ENCODE measurements at places on chromosomes 2 and 18.

DNA sequence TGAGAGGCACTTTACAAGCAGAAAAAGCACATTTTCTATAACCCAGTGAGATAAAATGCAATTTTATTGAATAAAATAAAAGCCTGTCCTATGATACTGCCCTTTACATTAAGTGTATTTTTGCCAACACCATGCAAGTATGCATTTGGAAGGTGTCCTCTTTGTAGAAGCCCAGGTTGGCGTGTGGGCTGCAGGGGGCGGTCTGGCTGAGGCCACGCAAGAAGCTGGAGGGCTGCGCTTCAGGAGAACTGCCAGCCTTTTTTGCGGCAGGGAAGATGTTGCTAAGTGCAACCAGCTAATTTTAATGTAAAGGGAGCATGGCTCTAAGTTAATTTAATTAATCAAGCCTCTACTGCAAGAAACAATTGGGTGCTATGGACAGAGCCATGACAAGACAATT, 562.8 kb upstream of the SALL3 start:
- H3K4me1 ChIP-seq, result no peaks in the 10 kb centered on the region
- no peaks in the 10 kb centered on the region for H3K27me3 ChIP-seq
- no peaks in the 10 kb centered on the region for H3K36me3 ChIP-seq

- H3K27me3 ChIP-seq, result no peaks in the 10 kb centered on the region
- no peaks in the 10 kb centered on the region for H3K4me1 ChIP-seq
- no peak overlapping the region for H3K27ac ChIP-seq
- no peak for DNase-seq
- no peaks in the 10 kb centered on the region for H3K36me3 ChIP-seq
These were observed 426.9 kb downstream of the CDH2 start for GRCh38 chr18:27750014-27750413.

DNA sequence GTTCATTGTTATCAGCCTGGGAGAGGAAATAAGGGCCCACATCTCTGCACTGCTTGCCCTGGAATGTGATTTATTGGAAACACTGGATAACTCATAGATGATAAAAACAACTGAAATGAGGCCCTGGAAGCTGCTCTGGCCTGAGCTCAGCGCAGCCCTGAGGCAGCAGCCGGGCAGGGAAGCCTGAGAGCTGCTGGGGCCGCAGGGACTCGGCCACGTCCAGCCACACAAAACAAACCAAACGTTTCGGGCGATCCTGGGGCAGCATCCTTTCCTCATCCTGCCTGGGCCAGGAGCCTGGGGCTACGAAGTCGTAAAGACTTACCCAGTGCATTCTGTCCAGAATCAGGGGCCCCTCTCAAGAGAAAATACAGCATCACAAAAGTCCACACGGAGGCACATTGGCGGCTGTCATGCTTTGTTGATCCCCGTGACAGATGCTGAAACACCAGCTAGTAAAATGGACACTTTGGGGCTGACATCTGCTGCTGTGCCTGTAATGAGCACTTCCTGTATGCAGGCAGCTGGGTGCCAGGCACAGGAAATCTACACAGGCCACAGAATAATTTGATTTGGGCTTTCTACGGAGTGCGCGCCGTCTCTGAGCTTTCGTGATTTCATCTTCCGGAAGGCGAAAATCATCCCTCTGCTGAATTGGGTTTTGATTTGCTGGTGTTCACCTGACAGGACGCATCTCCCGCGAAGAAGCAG, 250.6 kb downstream of the EIPR1 start:
- no peak for DNase-seq
- no peak overlapping the region for H3K27ac ChIP-seq
- H3K36me3 ChIP-seq, result no peaks in the 10 kb centered on the region
- no peaks in the 10 kb centered on the region for H3K4me1 ChIP-seq
- H3K4me3 ChIP-seq, result no peak overlapping the region
- H3K27me3 ChIP-seq, result no peaks in the 10 kb centered on the region

DNA sequence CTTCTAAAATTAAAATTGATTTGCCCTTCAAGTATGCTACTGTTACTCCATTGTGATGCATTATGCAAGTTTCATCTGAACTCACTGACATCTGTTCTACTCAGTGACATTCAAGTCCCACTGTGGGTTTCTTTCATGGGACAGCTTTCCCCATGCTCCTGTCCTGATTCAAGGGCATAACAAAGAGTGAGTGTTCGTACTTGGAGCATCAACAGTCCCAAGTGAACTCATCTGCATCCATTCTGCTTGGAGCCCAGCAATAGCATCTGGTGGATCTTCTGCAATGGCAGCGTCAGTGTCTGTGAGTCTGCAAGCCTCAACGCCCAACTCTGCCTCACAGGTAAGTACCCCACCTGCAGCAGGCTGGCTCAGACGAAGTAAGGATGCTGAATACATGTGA, 27.5 kb downstream of the BUB1 start:
- no peaks in the 10 kb centered on the region for H3K27me3 ChIP-seq
- H3K36me3 ChIP-seq, result no peaks in the 10 kb centered on the region
- no peak for DNase-seq
- H3K4me1 ChIP-seq, result no peaks in the 10 kb centered on the region
- no peak overlapping the region for H3K4me3 ChIP-seq

GRCh38 chr2:6683516-6683915, 182.2 kb downstream of the CMPK2 start:
- no peaks in the 10 kb centered on the region for H3K36me3 ChIP-seq
- no peaks in the 10 kb centered on the region for H3K4me1 ChIP-seq
- no peaks in the 10 kb centered on the region for H3K27me3 ChIP-seq
- no peak for DNase-seq

GRCh38 chr18:44835703-44836102, 155.0 kb downstream of the SETBP1 start:
- H3K4me3 ChIP-seq, result no peak overlapping the region
- no peaks in the 10 kb centered on the region for H3K36me3 ChIP-seq
- DNase-seq, result no peak
- H3K27me3 ChIP-seq, result no peaks in the 10 kb centered on the region
- H3K4me1 ChIP-seq, result no peaks in the 10 kb centered on the region

DNA sequence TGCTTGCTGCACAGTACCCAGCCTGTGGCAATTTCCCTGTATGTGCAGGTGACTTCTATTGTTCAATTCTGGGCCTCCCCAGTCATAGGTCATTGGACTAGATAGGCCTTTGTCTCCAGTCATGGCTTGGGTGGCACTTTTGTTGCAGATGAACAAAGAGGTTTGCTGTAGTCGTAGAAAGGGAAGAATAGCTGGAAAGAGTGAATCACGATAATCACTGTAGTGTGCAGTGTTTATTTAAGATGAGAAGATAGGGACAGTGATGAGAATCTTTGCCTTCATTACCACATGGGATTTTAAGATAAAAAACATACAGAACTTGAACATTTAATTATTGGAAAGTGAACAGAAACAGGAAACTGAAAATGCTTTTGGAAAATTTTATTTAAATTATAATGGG, 156.1 kb upstream of the CYRIA start:
- H3K27me3 ChIP-seq, result no peaks in the 10 kb centered on the region
- DNase-seq, result no peak

- no peaks in the 10 kb centered on the region for H3K27me3 ChIP-seq
- peak overlapping the region; percentile 63 for H3K27ac ChIP-seq
- no peaks in the 10 kb centered on the region for H3K4me1 ChIP-seq
These were observed 112.2 kb downstream of the ZNF521 start for GRCh38 chr18:25239581-25240419.

DNA sequence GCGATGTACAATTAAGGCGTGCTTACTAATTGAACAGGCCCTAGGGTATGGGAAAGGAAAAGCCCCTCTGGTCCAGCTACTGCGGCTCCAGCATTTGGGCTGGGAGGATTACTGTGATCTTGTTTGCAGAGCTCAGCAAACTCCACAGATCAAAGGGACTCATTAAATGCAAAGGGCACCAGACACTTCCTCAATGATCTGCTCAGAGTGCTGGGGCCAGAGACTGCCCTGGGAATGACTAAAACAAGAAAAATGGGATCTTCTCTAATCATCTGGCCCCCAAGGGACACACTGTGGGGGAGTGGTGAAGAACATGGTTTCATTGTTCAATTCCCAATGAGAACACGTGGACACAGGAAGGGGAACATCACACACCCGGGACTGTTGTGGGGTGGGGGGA, 85.0 kb downstream of the MARCHF4 start:
- H3K4me1 ChIP-seq, result no peaks in the 10 kb centered on the region
- no peaks in the 10 kb centered on the region for H3K27me3 ChIP-seq
- H3K4me3 ChIP-seq, result no peak overlapping the region
- no peak for DNase-seq

DNA sequence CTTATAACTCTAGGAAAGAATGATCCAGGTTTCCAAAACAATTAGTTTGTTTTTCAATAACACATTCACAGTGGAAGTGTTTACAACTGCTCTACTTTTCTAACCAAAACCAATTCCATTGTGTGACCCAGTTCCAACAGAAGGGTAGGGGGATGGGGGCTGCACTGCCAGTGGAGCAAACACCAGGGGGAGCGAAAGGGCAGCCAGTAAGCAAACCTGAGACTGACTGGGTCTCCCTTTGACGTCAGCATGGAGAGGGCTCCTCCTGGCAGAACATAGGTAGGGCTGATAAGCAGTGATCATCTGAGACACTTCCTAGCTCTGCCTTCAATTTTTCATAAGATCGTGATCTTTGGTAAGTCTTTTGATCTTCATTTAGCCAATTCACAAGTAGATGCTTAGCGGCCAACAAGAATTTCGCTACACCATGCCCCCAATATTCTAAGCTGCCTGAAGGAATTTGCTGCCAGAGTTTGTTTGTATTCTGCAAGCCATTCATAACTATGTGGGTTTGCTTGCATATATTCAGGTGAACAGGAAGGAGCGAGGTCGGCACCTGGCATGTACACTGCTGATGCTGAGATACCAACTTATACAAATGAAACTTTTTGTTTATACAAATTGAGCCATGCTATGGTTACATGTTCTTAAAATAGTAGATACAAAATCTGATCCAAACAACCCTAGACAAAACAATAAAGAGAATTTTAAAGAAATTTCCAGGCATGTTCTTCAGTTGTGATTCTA, 45.9 kb downstream of the ST6GAL2 start:
- H3K36me3 ChIP-seq, result no peaks in the 10 kb centered on the region
- no peak overlapping the region for H3K4me3 ChIP-seq
- no peaks in the 10 kb centered on the region for H3K4me1 ChIP-seq
- no peak overlapping the region for H3K27ac ChIP-seq
- H3K27me3 ChIP-seq, result no peaks in the 10 kb centered on the region
- no peak for DNase-seq

DNA sequence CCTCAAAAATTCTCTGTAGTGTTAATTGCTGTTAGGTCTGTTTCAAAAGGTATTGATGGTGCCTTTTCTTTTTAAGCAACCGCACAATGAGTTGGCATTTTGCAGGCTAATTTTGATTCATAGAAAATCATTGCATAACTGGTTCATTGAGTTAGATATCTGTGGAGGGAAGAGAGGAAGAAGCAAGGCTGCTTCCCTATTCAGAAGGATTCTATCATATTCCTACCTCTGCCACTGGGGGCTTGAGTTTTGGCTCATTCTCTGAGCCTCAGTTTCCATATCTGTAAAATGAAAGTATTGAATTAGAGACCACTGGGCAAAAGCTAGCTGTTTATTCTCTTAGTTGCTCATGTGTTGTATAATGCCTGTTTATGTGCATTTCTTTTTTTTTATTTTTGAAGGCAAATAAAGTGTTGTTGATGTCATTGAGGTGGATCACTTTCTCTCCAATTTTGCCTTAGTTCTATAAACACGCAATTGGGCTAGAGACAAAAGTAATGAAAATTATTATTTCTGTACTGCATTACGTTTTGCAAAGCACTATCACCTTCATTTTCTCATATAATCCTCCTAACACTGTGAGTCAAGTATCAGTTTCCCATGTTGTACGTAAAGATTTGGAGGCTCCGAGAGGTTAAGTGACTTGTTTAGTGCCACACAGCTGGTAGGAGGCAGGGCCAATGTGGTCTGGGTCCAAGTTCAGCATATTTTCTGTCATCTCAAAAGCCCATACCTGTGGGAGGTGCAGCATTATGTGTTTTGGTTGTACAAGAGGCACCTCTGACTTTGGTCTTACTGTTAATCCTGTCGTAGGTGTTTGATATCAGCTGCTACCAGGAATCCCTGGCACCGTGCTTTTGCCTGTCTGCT, 5.9 kb downstream of the TRIB2 start:
- H3K27me3 ChIP-seq, result no peaks in the 10 kb centered on the region
- no peak for DNase-seq
- H3K27ac ChIP-seq, result no peak overlapping the region
- H3K4me1 ChIP-seq, result no peaks in the 10 kb centered on the region
- H3K4me3 ChIP-seq, result no peak overlapping the region
- no peaks in the 10 kb centered on the region for H3K36me3 ChIP-seq

GRCh38 chr18:35616664-35617423, 35.3 kb downstream of the GALNT1 start:
- no peaks in the 10 kb centered on the region for H3K36me3 ChIP-seq
- no peaks in the 10 kb centered on the region for H3K4me1 ChIP-seq
- H3K4me3 ChIP-seq, result no peak overlapping the region

GRCh38 chr2:83941886-83942285, 517.2 kb downstream of the SUCLG1 start:
- DNase-seq, result no peak
- H3K27me3 ChIP-seq, result no peaks in the 10 kb centered on the region
- H3K36me3 ChIP-seq, result no peaks in the 10 kb centered on the region
- H3K4me3 ChIP-seq, result no peak overlapping the region

GRCh38 chr2:127205218-127206125, 14.6 kb downstream of the CYP27C1 start:
- no peaks in the 10 kb centered on the region for H3K27me3 ChIP-seq
- H3K4me1 ChIP-seq, result no peaks in the 10 kb centered on the region
- DNase-seq, result no peak
- H3K27ac ChIP-seq, result no peak overlapping the region
- H3K36me3 ChIP-seq, result no peaks in the 10 kb centered on the region

DNA sequence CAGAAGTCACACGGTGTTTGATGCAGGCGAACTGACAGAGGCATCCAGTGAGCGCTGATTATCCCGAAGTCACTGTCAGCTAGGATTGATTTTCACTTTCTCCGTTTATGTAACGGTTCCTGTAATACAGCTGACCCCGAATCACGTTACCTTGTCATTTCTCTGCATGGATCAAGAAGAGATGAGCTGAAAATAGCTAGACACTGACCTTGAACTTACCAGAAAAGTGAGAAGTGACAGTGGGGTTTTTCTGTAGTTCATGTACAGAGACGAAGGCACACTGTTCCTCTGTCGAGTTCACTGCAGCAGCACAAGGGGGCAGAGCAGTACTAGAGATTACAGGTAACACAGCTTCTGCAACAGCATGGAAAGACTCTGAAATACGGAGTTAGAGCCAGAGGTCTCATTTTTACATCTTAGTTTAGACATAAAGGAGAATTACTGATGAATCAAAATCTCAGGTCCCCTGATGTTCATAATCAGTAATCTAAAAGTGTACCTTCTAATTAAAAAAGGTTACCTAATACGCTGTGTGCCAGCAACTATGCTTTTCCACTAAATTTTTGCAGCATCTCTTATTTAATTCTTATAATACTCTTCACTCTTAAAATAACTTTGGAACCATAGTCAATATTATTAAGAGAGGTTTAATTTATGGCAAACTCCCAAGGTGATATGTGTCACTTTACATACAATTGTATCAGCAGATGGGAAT, 33.1 kb downstream of the ARHGAP15 start:
- no peak for DNase-seq
- H3K27me3 ChIP-seq, result no peaks in the 10 kb centered on the region
- H3K4me1 ChIP-seq, result no peaks in the 10 kb centered on the region
- H3K4me3 ChIP-seq, result no peak overlapping the region
